ENCODE measurements at places on chromosomes 3 and 15. TPM values are rescaled to one million over a fixed set of nuclear protein-coding genes. Genes with fewer than 3 reads are reported as not detected.
A peak's percentile ranks its signal among the peaks of the same experiment; 100 is the strongest.

Gene CHST13
- total RNA-seq, result not detected

Gene PHC3
- 47.7 TPM for total RNA-seq

Gene ANAPC13
- total RNA-seq, result 25.3 TPM

Gene CTXN2
- not detected for total RNA-seq

Gene ALDH1A2
- total RNA-seq, result 0.44 TPM

Gene CORO2B
- total RNA-seq, result 2.3 TPM

Gene AGBL1
- not detected for total RNA-seq

Gene NRROS
- not detected for total RNA-seq

Gene GOLGA8Q
- total RNA-seq, result 1.1 TPM

Gene PP2D1
- total RNA-seq, result not detected

DNA sequence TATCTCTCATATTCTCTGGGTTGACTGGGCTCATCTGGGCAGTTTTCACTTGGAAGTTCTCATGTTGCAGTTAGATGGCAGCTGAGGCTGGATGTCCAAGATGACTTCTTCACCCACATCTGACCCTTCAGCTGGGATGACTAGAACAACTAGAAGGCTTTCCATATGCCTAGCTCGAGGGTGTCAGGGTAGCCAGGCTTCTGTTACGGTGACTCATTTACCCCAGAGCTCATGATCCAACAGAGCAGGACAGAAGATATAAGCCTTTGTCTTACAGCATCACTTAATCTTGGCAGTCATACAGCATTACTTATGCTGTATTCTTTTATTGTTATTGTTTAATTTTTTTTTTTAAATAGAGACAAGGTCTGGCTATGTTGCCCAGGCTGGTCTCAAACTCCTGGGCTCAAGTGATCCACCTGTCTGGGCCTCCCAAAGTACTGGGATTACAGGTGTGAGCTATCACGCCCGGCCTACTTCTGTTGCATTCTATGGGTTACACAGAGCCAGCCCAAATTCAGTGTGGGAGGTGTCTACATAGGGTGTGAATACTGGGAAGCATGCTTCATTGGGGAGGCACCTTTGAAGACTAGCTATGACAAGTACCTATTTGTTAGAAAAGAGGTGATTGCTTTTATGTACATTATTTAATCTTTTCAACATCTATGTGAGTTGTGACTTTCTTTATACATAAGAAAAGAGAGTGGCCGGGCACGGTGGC is 10.7 kb downstream of the HMCES start:
- peaks cover 6% of the 10 kb centered on the region for H3K4me1 ChIP-seq
- no peaks in the 10 kb centered on the region for H3K27me3 ChIP-seq
- peaks cover 92% of the 10 kb centered on the region for H3K36me3 ChIP-seq
- no peak for DNase-seq
- H3K27ac ChIP-seq, result peak overlapping the region; percentile 40
- H3K4me3 ChIP-seq, result no peak overlapping the region

DNA sequence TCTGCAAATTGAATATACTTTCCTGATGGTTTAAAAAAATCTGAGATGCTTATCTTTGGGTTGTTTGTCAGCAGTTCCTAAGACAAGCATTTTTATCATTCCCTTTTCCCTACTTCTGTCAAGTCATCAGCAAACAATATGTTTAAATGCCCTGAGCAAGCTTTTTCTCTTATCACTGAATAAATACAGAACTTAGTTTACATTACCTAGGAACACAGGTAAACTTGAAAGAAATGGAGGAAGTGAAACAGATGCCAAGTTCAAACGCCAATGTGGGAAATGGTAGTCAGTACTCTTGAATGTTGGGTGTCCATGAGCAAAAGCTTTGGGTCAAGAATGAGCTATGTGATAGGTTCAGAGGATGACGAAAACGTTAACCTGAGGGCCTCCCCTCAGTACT is 17.2 kb upstream of the TCAIM start:
- H3K27me3 ChIP-seq, result no peaks in the 10 kb centered on the region
- no peaks in the 10 kb centered on the region for H3K4me1 ChIP-seq
- H3K27ac ChIP-seq, result no peak overlapping the region
- H3K36me3 ChIP-seq, result no peaks in the 10 kb centered on the region
- DNase-seq, result no peak

GRCh38 chr3:177804646-177805045 is 607.4 kb upstream of the TBL1XR1 start:
- DNase-seq, result no peak
- H3K27me3 ChIP-seq, result no peaks in the 10 kb centered on the region
- no peak overlapping the region for H3K27ac ChIP-seq
- H3K4me3 ChIP-seq, result no peak overlapping the region
- H3K4me1 ChIP-seq, result no peaks in the 10 kb centered on the region

- H3K36me3 ChIP-seq, result no peaks in the 10 kb centered on the region
- DNase-seq, result no peak
- H3K27ac ChIP-seq, result no peak overlapping the region
Observed at GRCh38 chr3:17456046-17456445, 286.4 kb downstream of the TBC1D5 start.

DNA sequence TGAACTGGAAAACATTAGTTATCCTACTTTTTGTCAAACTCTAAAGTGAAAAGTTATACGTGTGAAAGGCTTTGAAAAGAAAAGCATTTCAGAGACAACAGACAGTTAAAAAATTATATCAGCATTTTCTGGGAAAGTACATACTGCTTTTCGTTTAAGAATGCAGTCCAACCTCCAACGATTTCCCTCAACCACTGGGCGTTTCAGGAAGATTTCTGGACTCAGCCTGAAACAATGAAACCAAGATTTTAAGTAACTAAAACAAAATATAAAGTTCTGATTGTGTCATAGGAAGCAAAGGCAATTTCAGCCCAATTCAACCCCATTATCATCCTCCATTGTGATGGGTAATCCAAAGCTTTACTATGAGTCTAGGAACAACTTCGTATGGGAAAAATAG is 110.7 kb downstream of the PLD1 start:
- no peak for DNase-seq
- H3K4me3 ChIP-seq, result no peak overlapping the region
- no peaks in the 10 kb centered on the region for H3K27me3 ChIP-seq
- H3K36me3 ChIP-seq, result peaks cover 77% of the 10 kb centered on the region
- no peak overlapping the region for H3K27ac ChIP-seq

GRCh38 chr3:185339945-185340344 is 23.0 kb upstream of the MAP3K13 start:
- H3K27me3 ChIP-seq, result no peaks in the 10 kb centered on the region
- H3K27ac ChIP-seq, result no peak overlapping the region
- no peak for DNase-seq

DNA sequence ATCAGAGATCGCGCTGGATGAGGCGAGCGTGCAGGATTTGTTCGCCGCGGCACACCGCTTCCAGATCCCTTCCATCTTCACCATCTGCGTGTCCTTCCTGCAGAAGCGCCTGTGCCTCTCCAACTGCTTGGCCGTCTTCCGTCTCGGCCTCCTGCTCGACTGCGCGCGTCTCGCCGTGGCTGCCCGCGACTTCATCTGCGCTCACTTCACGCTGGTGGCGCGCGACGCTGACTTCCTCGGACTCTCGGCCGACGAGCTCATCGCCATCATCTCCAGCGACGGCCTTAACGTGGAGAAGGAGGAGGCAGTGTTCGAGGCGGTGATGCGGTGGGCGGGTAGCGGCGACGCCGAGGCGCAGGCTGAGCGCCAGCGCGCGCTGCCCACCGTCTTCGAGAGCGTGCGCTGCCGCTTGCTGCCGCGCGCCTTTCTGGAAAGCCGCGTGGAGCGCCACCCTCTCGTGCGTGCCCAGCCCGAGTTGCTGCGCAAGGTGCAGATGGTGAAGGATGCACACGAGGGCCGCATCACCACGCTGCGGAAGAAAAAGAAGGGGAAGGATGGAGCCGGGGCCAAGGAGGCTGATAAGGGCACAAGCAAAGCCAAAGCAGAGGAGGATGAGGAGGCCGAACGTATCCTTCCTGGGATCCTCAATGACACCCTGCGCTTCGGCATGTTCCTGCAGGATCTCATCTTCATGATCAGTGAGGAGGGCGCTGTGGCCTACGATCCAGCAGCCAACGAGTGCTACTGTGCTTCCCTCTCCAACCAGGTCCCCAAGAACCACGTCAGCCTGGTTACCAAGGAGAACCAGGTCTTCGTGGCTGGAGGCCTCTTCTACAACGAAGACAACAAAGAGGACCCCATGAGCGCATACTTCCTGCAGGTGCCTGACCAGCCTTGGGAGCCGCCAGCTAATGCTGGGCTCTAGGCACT is 819 bp downstream of the KLHL40 start:
- no peak overlapping the region for H3K27ac ChIP-seq
- H3K36me3 ChIP-seq, result no peaks in the 10 kb centered on the region
- no peak for DNase-seq
- no peak overlapping the region for H3K4me3 ChIP-seq
- H3K4me1 ChIP-seq, result peaks cover 5% of the 10 kb centered on the region

- H3K4me3 ChIP-seq, result no peak overlapping the region
- no peak for DNase-seq
- H3K36me3 ChIP-seq, result peaks cover 31% of the 10 kb centered on the region
- H3K4me1 ChIP-seq, result no peaks in the 10 kb centered on the region
- no peaks in the 10 kb centered on the region for H3K27me3 ChIP-seq
Observed at GRCh38 chr3:47989981-47990440, 26.2 kb downstream of the MAP4 start.

- DNase-seq, result no peak
- H3K27ac ChIP-seq, result no peak overlapping the region
- peaks cover 20% of the 10 kb centered on the region for H3K4me1 ChIP-seq
- no peak overlapping the region for H3K4me3 ChIP-seq
Observed at GRCh38 chr3:64251019-64251418, 25.8 kb upstream of the PRICKLE2 start.

DNA sequence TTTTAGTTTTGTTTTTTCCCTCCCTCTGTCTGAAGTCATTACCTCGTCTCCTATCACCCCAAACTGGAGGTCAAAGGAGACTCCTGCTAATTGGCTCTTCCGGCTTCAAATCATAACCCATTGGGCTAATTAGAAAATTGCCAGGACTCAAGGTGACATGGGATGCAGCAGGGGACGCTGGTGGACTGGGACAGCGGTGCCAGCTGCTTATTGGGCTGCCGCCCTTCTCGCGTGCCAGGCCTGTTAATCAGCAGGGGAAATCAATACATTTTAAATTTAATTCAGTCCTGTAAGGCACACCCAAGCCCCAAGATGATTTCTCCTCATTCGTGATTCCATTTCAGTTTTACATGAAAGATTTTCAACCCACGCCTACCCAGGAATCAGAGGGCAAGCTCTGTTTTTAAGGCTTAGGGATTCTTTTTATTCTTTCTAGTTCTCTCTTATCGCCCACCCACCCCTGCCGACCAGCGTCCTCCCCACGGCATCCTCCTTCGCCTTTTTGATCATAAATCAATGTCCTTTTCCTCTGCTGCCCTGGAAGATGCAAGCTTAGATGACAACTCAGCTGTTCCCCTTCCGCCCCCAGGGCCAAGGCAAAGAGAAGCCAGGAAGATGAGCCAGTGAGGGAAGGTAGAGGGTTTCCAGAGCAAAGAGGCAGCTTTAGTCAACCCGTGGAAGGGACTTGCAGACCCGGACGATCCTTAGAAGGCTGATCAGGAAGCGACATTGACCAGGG is 329.6 kb downstream of the UACA start:
- H3K27ac ChIP-seq, result no peak overlapping the region
- no peaks in the 10 kb centered on the region for H3K36me3 ChIP-seq
- H3K4me3 ChIP-seq, result no peak overlapping the region
- no peaks in the 10 kb centered on the region for H3K4me1 ChIP-seq
- no peak for DNase-seq
- no peaks in the 10 kb centered on the region for H3K27me3 ChIP-seq

DNA sequence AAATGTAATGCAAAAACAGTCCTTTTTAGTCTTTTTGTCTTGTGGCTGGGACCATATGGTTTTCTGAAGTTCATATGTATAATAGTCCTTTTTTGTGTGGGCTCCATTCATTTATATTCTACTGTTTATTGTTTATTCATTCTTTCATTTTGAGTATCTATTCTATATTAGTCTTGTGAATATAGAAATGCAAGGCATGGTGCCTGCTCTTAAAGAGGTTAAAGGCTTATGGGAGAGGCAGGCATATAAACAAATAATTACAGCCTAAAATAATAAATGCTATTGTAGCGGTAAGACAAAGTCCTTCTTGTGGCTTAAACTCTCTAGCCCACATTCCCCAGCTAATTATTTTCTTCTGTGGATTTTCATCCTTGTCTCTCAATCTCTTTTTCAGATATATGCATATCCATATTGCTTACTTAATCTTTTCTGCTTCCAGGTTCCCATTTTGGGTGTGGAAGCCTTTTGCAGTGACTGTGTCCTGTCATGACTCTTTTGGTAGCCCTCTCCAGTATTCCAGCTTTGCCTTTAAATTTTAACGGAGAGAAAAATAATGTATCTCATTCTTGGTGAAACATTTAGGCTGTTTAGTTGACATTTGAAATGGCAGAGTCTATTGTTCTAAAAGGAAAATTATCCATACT is 101.6 kb downstream of the PPM1L start:
- H3K4me3 ChIP-seq, result no peak overlapping the region
- no peak overlapping the region for H3K27ac ChIP-seq

- no peaks in the 10 kb centered on the region for H3K4me1 ChIP-seq
- DNase-seq, result no peak
Observed at GRCh38 chr3:51716805-51717204, 9.9 kb downstream of the GRM2 start.

DNA sequence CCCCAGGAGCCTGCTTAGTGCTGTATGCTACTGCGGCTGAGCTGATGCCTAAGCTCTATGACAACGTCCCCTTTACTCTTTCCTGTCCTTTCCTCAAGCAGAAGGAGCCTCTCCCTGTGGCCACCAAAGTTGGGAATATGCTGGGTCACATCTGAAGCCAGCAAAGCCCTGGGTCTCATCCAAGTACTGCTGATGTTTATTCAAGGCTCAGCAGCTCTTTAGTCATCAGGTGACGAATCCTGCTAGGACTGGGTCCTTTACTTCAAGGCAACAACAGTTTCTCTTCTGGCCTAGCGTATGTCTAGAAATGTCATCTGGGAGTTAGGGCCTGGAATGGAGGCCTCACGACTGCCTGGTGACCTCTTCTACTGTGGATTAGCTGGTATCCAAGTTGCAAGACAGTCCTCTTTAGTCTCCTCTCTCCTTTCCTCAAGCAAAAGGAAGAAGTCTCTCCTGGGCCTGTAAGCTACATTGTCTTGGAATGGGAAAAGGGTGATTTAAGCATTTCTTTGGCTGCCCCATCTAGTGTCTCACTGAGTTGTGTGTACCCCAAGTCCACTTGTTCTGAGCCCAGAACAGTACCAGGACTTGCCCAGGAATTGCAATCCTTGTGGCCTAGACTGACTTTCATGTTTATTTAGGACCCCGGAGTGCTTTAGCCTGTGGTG is 63.9 kb downstream of the TNFAIP8L3 start:
- no peak overlapping the region for H3K4me3 ChIP-seq
- peak overlapping the region; percentile 71 for H3K27ac ChIP-seq
- DNase-seq, result no peak

GRCh38 chr3:186209810-186210752 is 101.2 kb upstream of the ETV5 start:
- H3K4me1 ChIP-seq, result peaks cover 23% of the 10 kb centered on the region
- no peak for DNase-seq
- H3K4me3 ChIP-seq, result no peak overlapping the region

GRCh38 chr3:100277255-100277800 is 16.5 kb downstream of the TBC1D23 start:
- H3K27me3 ChIP-seq, result no peaks in the 10 kb centered on the region
- H3K36me3 ChIP-seq, result peaks cover 2% of the 10 kb centered on the region
- DNase-seq, result no peak
- no peak overlapping the region for H3K4me3 ChIP-seq

All from esophagus squamous epithelium (tissue), 5 donors.